Activated CD4-positive, alpha-beta memory T cell treated with anti-CD3 and anti-CD28 coated beads for 36 hours (primary cell): ENCODE measurements at places on chromosomes 16 and 17. TPM values are rescaled to one million over a fixed set of nuclear protein-coding genes. Genes with fewer than 3 reads are reported as not detected.

The MMP2 gene
- total RNA-seq = not detected

DNA sequence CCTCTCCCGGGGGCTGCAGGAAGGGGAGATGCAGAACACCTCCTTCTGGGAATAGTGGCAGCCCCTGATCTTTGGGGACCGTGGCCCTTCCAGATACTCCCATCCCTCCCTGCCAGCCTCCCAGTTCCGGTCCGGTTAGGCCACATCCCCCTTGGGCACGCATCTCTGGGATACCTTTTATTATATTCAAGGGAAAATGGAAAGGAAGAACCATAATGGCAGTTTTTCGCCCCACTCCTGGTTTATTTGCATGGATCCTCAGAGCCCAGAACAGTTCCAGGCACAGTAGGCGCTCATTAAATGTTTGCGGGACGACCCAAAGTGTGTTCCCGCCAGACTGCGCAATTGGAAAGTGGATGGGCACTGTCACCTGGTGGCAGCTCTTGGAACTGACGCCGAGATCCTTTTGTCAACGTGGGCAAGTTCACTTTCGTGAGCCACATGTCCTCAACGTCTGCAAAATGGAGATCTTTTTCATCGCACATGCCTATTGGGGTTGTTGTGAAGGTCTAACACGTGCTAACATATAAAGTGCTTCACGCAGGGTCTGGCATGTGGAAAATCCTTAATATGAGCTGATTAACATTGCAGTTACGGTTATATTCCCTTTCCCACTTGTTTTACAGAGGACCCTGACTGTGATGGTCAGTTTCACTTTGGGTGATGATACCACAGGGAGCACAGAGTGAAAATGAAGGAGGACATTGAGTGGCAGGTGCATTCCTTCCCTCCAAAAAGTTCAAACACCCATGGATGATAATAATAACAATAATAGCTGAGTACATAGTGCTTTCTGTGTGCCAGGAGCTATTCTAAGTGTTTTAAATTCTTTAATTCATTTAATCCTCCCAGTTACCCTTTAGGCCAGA, 1.7 kb upstream of the GPRC5B start:
- H3K36me3 ChIP-seq = no peaks in the 10 kb centered on the region
- H3K27me3 ChIP-seq = peaks cover 32% of the 10 kb centered on the region
- H3K4me3 ChIP-seq = peak overlapping the region; percentile 57
- no peak overlapping the region for H3K27ac ChIP-seq
- H3K4me1 ChIP-seq = peaks cover 19% of the 10 kb centered on the region

DNA sequence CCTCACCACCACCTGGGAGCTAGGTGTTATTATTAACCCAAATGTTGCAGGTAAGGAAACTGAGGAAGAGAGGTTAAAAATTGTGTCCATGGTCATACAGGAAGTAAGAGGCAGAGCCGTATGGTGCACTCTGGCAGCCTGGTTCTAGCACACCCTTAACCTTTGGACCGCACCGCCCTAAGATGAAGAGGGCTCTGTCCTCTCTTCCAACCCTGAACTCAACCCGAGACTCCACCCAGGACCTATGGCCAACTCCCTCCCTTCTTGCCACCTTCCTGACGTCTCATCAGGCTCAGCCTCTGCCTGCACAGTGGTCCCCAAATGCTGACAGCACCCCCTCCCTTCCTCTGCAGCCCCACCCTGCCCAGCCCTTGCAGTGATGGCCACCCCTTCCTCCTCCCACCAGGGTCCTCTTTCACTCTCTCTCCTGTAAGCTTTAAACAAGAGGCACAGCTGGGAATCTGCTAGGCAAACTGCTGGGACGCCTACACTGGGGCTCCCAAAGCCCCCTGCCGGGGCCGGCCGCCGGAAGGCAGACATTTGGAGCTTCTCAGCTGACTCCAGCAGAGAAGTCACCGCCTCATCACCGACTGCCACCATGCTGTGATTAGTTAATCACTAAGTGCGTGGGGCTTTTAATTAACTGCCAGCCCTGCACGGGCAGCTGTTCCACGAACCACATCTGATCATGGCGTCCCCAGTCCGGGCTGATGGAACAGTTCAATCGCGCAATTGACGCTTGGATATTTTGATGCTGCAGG, 16.7 kb upstream of the C16orf78 start:
- peaks cover 4% of the 10 kb centered on the region for H3K27me3 ChIP-seq
- no peaks in the 10 kb centered on the region for H3K4me1 ChIP-seq
- H3K4me3 ChIP-seq = no peak overlapping the region
- H3K36me3 ChIP-seq = no peaks in the 10 kb centered on the region
- no peak for DNase-seq

The USP6 gene
- total RNA-seq = 0.05 TPM

GRCh38 chr16:85750827-85751697, at the start of gene C16orf74:
C16orf74 (minus strand) TSS chr16:85751096; CDS start chr16:85735217, 15,879 bp downstream.
- H3K4me3 ChIP-seq = peak within 1 kb of the TSS; percentile 64
- H3K27ac ChIP-seq = no peak within 1 kb of the TSS
- no peaks in the 10 kb centered on the region for H3K36me3 ChIP-seq

GRCh38 chr16:29114574-29114973, 129.7 kb downstream of the LAT start:
- H3K27me3 ChIP-seq = no peaks in the 10 kb centered on the region
- no peak overlapping the region for H3K4me3 ChIP-seq
- H3K4me1 ChIP-seq = peaks cover 60% of the 10 kb centered on the region
- H3K36me3 ChIP-seq = peaks cover 60% of the 10 kb centered on the region
- DNase-seq = no peak

GRCh38 chr16:67006930-67007658, 18.7 kb downstream of the CES4A start:
- peak overlapping the region; percentile 58 for H3K27ac ChIP-seq
- H3K4me1 ChIP-seq = peaks cover 34% of the 10 kb centered on the region
- H3K36me3 ChIP-seq = peaks cover 19% of the 10 kb centered on the region
- no peak overlapping the region for H3K4me3 ChIP-seq
- no peaks in the 10 kb centered on the region for H3K27me3 ChIP-seq

GRCh38 chr17:72104164-72104862, 16.5 kb upstream of the SOX9 start:
- H3K27ac ChIP-seq = no peak overlapping the region
- H3K36me3 ChIP-seq = no peaks in the 10 kb centered on the region

The TVP23B gene
- 34.1 TPM for total RNA-seq

The ZBTB4 gene
- total RNA-seq = 16.5 TPM

DNA sequence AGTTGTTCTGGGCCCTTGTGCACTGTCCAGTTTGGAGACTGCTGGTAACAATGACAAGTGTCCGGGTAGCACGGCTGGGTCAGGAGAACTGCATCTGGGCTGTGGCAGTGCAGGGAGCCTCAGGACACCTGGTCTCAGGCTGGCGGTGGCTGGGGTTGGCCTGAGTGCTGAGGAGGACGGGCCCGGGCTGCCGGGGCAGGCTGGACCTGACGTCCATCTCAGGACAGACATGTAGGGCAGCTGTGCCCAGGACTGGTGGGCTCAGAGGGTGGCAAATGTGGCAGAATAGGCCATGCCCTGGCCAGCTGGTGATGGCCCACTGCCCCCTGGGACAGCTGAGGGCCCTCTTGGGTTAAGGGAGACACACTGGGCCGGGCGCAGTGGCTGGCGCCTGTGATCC, 4.2 kb upstream of the NLRC3 start:
- no peaks in the 10 kb centered on the region for H3K27me3 ChIP-seq
- DNase-seq = no peak
- peaks cover 25% of the 10 kb centered on the region for H3K4me1 ChIP-seq
- peak overlapping the region; percentile 18 for H3K27ac ChIP-seq
- peaks cover 6% of the 10 kb centered on the region for H3K36me3 ChIP-seq

DNA sequence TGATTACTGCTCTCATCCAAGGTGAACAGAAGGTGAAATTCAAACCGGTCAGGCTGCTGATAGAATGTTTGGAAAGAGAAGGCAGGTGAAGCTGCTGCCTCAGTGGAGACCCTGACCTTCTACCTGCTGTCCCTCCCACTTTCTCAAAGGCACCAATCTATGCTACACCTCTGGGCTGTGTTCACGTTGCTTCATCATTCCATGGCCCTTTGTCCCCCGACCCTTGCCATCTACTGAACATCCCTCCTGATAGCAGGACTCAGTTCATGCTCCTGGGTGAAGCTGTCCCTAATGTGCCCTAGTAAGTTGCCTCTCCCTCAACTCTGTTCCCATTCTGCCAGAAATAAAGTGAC, 44.2 kb upstream of the SOX9 start:
- H3K4me3 ChIP-seq = no peak overlapping the region
- no peak overlapping the region for H3K27ac ChIP-seq
- H3K4me1 ChIP-seq = peaks cover 4% of the 10 kb centered on the region
- no peaks in the 10 kb centered on the region for H3K27me3 ChIP-seq
- no peak for DNase-seq

DNA sequence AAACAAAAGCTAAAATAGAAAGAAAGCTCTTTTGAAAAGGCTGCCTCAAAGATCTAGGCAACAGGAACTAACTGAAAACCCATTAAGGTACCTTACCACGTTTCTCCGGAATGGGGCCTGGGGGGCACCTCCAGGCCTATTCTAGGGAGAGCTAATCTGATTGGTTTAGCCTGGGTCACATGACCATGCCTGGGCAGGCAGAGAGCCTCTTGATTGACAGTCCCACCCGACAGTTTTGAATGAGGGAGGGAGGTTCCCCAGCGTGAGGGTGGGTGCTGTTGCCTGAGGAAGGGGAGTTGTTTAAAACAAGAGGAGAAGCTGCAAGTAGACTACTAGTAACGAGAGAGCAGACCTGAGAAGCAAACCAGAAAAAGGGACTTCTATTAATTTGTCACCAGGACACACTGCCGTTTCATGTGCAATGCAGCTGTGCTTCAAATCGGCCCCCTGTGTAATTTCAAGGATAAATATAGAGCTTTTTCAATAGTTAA, 143.4 kb upstream of the HS3ST2 start:
- DNase-seq = peak; percentile 18
- H3K4me1 ChIP-seq = no peaks in the 10 kb centered on the region
- H3K4me3 ChIP-seq = no peak overlapping the region
- H3K36me3 ChIP-seq = no peaks in the 10 kb centered on the region
- no peaks in the 10 kb centered on the region for H3K27me3 ChIP-seq

GRCh38 chr16:10086620-10087019, 95.6 kb downstream of the GRIN2A start:
- H3K4me1 ChIP-seq = no peaks in the 10 kb centered on the region
- H3K27me3 ChIP-seq = peaks cover 2% of the 10 kb centered on the region
- no peak for DNase-seq
- no peak overlapping the region for H3K27ac ChIP-seq
- no peaks in the 10 kb centered on the region for H3K36me3 ChIP-seq
- H3K4me3 ChIP-seq = no peak overlapping the region

The ACAP1 gene
- total RNA-seq = 405 TPM

- DNase-seq = no peak
- peaks cover 6% of the 10 kb centered on the region for H3K4me1 ChIP-seq
- H3K36me3 ChIP-seq = no peaks in the 10 kb centered on the region
- H3K27ac ChIP-seq = no peak overlapping the region
- no peak overlapping the region for H3K4me3 ChIP-seq
These were observed 7.4 kb downstream of the HS3ST3A1 start for GRCh38 chr17:13594310-13594709.

- no peaks in the 10 kb centered on the region for H3K4me1 ChIP-seq
- H3K36me3 ChIP-seq = no peaks in the 10 kb centered on the region
- no peak for DNase-seq
- H3K27ac ChIP-seq = no peak overlapping the region
These were observed 21.3 kb upstream of the RPL38 start for GRCh38 chr17:74182041-74182723.

- no peaks in the 10 kb centered on the region for H3K36me3 ChIP-seq
- H3K27ac ChIP-seq = no peak overlapping the region
- H3K4me3 ChIP-seq = no peak overlapping the region
- DNase-seq = no peak
- no peaks in the 10 kb centered on the region for H3K4me1 ChIP-seq
These were observed 10.0 kb upstream of the CALB2 start for GRCh38 chr16:71348262-71349085.

The LRRC37A gene
- total RNA-seq = 4.1 TPM

- H3K27ac ChIP-seq = no peak overlapping the region
- no peaks in the 10 kb centered on the region for H3K36me3 ChIP-seq
- no peaks in the 10 kb centered on the region for H3K27me3 ChIP-seq
- H3K4me1 ChIP-seq = no peaks in the 10 kb centered on the region
- H3K4me3 ChIP-seq = no peak overlapping the region
These were observed 31.6 kb downstream of the TNFRSF13B start for GRCh38 chr17:16940116-16940881.

The SHISA9 gene
- total RNA-seq = not detected

DNA sequence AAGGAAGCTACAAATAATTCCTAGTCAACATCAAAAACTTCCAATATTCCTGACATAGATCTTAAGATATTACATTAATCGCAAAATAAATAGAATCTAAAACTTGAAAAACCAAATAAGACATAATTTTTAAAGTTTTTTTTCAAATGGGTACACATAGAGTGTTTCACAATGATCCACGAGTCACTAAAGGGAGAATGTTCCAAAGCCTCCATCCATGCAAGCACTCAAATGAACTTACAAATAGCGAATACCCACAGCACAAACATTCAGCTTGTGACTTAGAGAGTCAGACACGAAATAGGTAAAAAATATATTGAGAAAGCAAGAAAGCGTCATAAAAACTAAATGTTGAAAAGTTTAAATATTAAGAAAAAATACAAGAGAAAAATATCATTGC, 65.7 kb downstream of the CEP112 start:
- no peak overlapping the region for H3K4me3 ChIP-seq
- peaks cover 4% of the 10 kb centered on the region for H3K27me3 ChIP-seq
- no peak for DNase-seq
- H3K36me3 ChIP-seq = peaks cover 2% of the 10 kb centered on the region
- no peaks in the 10 kb centered on the region for H3K4me1 ChIP-seq

The CHRNE gene
- total RNA-seq = 0.56 TPM

GRCh38 chr16:64481497-64481896, 640.4 kb downstream of the CDH11 start:
- H3K36me3 ChIP-seq = no peaks in the 10 kb centered on the region
- H3K27ac ChIP-seq = no peak overlapping the region
- no peaks in the 10 kb centered on the region for H3K4me1 ChIP-seq
- DNase-seq = no peak
- no peak overlapping the region for H3K4me3 ChIP-seq

The EFNB3 gene
- not detected for total RNA-seq

DNA sequence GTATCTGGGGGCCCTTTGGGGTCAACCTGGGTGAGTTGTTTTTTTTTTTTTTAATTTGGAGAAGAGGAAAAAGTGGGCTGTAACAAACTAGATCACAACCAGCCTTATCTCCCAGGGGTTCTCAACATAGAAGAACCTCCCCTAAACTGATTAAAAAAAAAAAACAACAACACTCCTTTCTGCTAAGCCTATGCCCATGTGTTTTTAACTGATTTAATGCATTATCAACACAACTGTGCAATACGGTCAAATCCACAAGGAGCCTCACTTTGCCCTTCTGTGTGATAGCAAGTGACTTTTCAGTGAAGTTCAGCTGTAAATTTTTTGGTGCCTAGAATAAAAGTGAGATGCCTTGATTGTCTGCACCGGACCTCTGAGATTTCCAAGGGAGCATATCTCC, 646 bp downstream of the MYH11 start:
- no peak for DNase-seq
- peaks cover 5% of the 10 kb centered on the region for H3K4me1 ChIP-seq
- H3K4me3 ChIP-seq = no peak overlapping the region
- no peak overlapping the region for H3K27ac ChIP-seq
- peaks cover 26% of the 10 kb centered on the region for H3K27me3 ChIP-seq

GRCh38 chr17:55166506-55166905, 98.3 kb upstream of the HLF start:
- H3K27ac ChIP-seq = no peak overlapping the region
- no peak for DNase-seq
- H3K27me3 ChIP-seq = no peaks in the 10 kb centered on the region

The MXRA7 gene
- total RNA-seq = 8.0 TPM
